ENCODE measurements at places on chromosomes 11 and 22. TPM values are rescaled to one million over a fixed set of nuclear protein-coding genes. Genes with fewer than 3 reads are reported as not detected.

DNA sequence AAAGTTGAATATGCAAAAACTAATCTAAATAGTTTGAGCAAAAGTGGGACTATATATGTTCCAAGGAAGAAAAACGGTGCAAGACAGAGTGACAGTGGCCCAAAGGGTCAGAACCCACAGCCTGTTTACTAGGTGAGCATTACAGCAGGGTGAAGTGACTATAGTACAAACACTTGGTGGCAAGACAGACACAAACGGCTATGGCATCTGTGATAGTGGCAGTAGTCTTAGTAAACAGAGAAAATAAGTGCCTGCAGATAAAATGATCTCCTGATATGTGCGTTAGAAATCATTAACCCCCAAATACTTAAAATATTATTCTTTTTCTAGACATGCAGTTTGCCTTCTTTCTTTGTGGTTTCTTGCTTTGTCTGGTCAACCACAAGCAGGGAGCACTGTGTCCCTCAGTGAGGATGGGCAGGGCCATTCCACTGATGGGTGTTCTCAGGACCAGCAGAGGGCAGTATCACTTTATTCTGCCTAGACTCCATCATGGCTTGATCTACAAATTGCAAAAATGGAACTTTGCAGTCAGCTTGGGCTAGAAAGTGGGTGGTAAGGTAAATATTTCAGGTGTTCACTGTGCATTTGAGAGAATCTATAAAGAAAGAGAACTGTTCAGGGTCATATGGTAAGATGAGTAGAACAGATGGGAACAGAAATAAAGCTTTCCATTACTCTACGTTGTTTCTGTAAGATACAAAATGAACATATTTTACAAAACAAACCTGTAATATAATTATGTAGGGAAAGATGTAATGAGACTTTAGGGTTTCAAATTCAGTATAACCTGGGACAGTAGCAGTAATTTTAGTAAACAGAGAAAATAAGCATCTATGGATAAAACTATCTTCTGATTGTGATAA, 198.2 kb downstream of the SWAP70 start:
- DNase-seq = peak; percentile 63

Gene TMEM41B
- total RNA-seq = 41.1 TPM

Gene GSTT2B
- 19.5 TPM for total RNA-seq

DNA sequence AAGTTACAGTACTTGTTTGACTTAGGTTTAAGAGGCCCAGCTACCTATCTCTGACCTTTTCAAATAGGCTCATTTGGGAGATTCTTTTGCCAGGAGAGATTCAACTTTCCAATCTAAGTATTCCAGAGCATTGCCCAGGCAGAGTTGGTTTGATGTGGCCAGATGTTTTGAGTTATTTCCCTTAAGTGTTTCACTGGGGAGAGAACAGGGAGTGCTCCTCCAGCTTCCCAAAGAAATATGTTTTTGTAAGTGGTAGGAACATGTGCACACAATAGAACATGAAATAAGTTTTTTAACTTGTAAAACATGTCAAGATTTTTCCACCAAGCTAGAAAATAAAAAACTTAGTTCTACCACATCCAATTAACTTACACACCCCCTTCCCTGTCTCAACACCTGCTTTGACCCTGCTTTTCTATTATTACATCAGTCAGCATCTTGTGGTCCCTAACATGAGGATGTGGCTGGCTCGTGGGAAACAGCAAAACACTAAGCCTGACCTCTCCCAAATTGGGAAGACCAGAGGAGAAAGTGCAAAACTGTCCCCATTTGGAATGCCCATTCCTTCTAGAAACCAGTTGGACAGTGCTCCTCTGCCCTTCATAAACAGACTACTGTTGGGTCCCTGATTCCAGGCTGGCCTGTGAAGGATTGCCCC, 70.4 kb upstream of the RASSF10 start:
- no peak for DNase-seq

Gene CCDC188
- 6.8 TPM for total RNA-seq

DNA sequence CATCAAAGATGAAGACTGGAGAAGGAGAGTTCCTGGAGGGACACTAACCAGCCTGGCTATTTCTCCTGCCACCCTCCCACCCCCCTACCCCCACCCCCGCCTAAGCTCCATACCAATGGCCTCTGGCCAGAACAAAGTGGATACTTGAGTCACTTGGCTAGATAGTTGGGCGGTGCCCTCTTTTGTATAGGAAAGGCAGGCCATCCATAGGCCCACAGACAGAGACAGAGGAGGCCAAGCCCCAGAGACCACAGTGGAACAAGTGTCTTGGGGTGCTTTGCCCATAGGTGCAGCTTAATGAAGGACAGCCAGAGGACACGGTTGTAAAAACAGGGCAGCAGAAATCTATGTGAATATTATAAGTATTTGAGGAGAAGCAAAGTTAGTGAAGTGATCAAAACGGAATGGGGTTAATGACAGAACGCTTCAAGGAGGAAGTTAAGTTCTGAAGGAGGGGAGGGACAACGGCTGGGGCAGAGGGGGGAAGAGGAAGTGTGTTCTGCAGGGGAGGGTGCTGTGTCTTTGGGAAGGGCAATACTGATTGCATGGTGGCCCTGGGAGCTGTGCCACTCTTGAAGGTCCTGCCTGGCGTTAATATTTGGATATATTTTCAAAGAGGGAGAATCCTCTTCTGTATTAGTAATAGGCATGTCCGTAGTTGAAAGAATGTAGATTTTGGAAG, 32.7 kb downstream of the FLI1 start:
- DNase-seq = no peak

GRCh38 chr11:11311169-11311568, 41.9 kb downstream of the CSNK2A3 start:
- no peak for DNase-seq

DNA sequence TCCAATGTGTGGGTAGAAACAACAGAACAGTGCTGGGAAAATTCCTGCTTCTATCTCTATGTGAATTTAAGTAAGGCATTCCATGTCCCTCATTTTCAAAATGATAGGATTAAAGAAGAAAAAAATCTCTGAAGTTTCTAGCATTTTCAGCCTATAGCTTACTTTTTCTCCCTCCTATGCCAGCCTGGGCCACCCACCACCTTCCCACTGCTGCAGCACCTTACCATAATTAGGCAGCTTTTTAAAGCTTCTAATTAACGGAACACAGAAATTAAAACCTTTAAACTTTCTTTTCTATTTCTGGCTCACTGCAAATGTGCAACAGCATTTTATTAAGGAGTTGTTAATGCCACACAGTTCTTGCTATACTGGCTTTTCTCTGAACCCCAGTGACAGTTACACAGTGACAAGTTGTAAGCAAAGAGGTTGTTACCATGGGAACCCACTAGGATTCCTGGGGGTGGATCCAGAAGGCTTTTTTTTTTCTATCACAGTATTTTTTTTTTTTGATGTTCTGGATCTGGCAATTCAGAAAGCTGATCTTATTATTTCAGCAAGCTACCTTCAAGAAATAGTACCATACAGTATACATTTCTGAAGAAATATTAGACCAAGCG, 20.2 kb downstream of the CELF1 start:
- DNase-seq = no peak

DNA sequence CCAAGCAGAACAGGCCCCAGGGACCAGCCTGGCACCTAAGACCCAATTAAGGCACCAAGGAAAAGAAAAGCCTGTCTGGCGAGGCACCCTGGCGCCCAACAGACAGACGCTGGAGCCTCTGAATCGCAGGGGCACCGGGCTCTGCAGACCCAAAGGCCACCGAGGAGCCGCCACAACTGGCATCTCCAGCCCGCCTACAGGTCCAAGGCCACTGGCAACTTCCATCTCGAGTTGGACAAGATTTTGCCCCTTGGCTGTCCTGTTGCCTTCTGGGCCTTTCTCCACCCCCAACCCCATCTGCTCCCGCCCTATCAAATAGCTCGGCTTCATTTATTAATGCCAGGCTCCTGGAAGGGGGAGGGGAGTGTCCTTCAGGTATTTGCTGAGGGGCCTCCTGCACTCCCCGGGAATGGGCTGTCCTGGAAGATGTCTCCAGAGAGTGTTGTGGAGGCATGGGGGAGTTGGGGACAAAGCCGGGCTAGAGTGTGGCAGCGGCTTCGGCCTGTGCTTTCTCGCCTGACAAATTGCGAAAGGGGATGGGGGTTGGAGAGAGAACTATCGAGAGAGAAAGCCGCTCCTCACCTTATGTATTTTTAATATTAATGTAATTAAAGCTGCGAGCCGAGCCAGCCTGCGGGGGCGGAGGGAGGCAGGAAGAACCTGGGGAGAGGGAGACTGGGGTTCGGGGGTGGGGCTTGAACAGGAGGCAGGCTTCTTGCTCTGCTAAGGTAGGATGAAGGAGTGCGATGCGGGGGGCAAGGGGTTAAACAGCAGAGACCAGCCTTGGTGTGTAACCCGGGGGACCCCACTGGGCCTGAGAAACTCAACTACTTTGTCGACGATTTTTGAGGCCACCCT, 2.0 kb downstream of the DSCAML1 start:
- DNase-seq = no peak

Gene OR52K2
- total RNA-seq = 0.49 TPM

DNA sequence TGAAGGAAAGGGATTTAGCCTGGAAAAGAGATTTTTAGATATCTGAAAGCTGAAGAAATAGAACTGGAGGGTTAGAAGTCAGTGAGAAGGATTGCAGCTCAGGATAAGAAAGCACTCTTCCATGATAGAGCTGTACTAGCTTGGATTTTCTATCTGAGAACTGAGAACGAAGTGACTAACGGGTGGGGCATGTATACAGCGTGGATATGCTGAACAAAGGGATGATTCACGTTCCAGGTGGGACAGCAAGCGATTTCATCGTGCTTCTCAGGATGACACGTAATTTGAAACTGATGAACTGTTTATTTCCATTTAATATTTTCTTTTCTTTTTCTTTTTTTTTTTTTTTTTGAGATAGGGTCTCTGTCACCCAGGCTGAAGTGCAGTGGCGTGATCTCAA, 53.0 kb downstream of the GRAMD1B start:
- DNase-seq = no peak

Gene INPP5J
- 1.9 TPM for total RNA-seq

Gene INS
- 1.5 TPM for total RNA-seq

Gene TSPAN32
- 7.3 TPM for total RNA-seq

Gene RBMXL2
- total RNA-seq = 0.22 TPM

DNA sequence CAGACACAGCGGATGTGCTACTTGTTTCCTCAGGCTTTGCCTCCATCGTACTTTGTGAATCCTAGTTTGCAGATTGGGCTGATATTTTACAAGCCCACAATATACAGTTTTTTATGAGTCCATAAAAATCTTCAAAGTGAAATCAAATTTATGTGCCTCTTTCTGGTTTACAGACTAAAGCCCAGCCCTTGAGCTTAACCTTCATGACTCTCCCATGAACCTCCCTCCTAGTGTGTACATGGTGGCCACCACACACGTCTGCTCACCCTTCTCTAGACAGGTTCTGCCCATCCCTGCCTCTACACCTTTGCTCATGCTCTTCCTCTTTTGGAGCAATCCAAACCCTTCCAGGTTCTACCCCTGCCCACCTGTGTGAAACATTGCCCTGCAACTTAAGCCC, 129.4 kb downstream of the TENM4 start:
- no peak for DNase-seq

Measured in sciatic nerve (tissue), 2 donors.